ENCODE measurements at places on chromosomes 1 and 21. TPM values are rescaled to one million over a fixed set of nuclear protein-coding genes. Genes with fewer than 3 reads are reported as not detected.
A peak's percentile ranks its signal among the peaks of the same experiment; 100 is the strongest.

GRCh38 chr1:5727871-5728643, 264.2 kb downstream of the NPHP4 start:
- DNase-seq: no peak

DNA sequence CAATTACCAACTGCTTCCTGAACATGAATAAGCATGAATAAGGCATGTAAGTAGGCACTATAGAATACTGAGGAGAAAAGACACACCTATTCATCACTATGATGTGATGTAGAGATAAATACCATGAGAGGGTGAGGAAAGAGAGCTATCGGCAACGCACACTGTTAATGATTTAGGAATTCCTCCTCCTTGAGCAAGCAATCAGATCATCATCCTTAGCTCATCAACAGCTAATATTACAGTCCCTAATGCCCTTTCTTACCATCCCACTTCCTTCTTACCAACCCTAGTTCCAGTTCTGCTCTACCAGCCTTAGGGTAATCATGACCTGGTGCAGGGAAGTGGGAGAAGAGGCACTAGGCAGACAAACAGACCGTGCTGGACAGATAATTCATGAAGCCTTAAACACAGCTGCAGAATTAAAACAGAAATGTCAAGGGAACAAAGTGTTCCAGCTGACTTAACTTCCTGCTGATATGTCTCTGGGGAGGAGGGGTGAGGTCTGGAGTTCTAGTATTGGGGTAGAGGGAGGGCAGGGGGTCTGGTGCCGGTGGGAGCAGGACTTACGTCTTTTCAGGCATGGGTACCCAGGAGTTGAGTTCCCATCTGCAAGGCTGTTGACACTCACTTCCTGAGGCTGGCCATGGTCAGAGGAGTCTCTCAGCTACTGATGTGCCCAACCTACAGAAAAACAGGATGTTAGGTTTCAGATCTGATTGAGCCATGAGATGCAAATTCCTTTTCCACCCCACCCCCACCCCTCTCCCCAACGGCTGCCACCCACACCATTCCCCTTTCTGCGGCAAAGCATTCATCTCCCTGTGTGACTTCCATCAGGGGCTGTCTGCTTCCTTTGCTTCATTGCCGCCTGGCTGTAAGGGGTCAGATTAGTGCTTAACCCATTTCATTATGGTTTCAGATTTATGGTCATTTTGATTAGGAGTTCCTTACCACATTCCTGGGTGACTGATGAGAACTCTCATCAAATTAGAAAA, 12.6 kb upstream of the RCSD1 start:
- DNase-seq: peak; percentile 94

- DNase-seq: no peak
Observed at GRCh38 chr1:112589766-112590165, 29.2 kb downstream of the ST7L start.

DNA sequence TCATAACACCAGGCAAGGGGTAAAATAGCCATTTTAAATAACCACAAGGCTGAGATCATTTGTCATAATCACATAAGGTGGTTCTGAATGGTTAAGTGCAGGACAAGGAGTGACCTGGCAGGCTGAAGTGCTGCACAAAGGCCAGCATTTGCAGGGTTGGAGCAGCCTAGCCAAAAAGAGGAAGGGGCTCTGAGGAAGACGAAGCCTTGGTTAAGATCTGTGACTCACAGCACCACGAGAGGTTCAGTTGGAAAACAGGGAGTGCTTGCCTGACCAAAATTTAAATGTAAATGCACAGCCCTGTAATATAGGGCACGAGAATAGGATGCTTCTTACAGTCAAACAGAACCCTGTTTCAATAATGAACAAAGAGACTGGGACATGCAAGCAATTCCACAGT, 12.1 kb downstream of the ATP5PF start:
- no peak for DNase-seq

- no peak for DNase-seq
Observed at GRCh38 chr1:211548321-211549091, 30.5 kb downstream of the SLC30A1 start.

DNA sequence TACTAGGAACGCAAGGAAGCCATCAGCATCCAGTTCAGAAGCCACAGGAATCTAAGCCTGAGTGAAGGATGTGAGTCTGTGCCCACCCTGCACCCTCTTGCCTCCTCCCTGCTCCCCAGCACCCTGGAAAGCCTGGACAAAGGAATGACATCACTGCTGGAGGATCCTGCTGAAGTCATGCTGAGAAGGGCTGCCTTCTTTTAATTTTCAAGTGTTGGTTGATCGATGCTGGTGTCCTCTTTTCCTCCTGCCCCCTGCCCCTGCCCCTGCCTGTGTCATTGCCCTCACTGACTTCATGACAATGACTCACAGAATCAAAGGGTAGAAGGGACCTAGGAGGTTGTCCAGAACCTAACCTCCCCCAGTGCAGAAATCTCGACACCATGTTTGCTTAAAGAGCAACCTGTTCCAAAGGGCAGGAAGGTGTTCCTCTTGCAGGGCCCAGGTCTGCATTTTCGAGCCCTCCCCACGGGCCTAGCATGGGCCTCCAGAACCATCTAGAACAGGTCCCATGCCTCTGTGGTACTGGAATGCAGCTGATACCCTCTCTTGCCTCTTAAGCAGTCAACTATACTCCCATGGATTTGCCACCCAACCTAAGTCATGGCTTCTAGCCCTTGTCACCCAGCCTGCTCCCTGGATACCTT, 9.6 kb downstream of the DHRS3 start:
- no peak for DNase-seq

GRCh38 chr1:206672844-206673758, 11.6 kb upstream of the MAPKAPK2 start:
- peak; percentile 66 for DNase-seq

DNA sequence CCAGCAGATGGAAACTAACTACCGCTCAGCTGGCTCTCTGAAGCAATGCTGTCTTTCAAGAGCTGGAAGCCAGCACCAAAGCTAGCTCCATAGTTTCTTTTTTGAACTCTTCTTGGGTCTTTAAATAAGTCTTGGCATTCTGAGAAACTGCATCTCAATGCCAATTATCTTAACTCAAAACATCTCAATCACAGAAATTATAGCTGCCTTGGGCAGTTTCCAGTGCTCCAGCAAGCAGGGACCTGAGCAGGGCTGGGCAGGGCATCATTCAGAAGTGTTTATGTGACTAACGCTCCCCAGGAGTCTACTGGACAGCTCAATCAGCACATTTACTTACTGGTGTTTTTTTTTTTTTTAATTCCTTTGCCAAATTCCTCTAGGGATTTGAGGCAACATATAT, 18.3 kb upstream of the PADI4 start:
- DNase-seq: no peak

DNA sequence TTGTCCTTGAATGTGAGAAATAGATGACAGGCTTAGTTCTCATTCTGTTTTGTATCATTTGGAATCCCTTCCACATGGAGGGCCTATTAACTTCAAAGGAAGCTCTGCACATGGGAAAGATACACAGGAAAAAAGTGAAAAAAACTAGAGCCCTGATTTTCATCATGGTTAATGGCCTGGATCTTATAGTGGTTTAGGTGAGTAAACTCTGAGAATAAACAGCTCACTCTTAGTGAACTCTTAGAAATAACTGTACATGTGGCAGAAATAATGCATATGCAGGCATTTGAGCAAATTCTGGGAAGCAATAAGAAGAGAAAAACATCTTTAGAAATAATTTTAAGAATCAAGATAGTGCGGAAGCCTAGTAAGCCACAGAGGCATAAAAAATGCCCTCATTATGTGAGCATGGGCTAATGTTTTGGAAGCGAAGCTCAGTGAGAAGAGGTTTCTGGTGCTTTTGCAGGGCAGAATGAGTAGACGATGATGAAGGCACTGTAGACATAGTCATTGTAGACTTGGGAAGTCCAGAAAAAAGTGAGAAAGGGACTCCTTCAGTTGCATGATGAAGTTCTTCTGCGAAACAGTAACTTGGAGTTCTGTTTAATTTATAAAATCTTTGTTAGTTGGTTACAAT, 279.9 kb downstream of the DNM3 start:
- DNase-seq: no peak

DNA sequence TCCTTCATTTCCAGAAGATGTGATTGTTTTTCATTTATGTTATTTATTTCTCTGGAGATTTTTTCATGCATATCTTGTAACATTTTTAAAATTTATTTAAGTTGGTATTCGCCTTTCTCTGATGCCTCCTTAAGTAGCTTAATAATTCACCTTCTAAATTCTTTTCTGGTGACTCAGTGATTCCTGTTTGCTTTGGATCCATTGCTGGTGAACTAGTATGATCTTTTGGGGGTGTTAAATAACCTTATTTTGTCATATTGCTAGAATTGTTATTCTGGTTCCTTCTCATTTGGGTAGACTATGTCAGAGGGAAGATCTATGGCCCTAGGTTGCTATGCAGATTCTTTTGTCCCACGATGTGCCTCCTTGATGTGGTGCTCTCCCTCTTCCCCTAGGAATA, 1347.2 kb upstream of the B3GALT2 start:
- DNase-seq: no peak

GRCh38 chr1:71304125-71304524, 223.3 kb upstream of the ZRANB2 start:
- DNase-seq: no peak

DNA sequence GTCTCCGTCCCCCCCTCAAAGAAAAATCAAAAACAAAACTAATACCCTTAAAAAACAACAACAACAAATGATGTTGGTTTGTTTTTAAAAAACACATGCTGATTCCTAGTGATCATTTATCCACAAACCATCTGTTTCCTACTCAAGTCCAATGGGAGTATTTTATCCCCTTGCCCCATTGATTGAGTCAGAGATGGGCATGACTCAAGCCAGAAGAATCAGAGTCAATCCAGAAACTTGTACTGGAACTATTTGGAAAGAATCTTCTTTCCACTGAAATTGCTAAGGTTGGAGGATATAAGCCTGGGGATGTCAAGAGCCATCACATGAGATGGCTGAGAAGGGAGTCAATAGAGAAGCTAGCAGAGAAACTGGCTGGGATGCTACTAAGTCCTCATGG, 176.4 kb downstream of the MIS18A start:
- DNase-seq: no peak

- no peak for DNase-seq
Observed at GRCh38 chr1:236774926-236775325, 20.2 kb upstream of the MTR start.

GRCh38 chr1:40630488-40631223, 34.8 kb downstream of the RIMS3 start:
- DNase-seq: peak; percentile 83

- DNase-seq: no peak
Observed at GRCh38 chr1:6392809-6393399, 663 bp downstream of the ACOT7 start.

- no peak for DNase-seq
Observed at GRCh38 chr1:197744979-197745378, 30.3 kb downstream of the DENND1B start.

DNA sequence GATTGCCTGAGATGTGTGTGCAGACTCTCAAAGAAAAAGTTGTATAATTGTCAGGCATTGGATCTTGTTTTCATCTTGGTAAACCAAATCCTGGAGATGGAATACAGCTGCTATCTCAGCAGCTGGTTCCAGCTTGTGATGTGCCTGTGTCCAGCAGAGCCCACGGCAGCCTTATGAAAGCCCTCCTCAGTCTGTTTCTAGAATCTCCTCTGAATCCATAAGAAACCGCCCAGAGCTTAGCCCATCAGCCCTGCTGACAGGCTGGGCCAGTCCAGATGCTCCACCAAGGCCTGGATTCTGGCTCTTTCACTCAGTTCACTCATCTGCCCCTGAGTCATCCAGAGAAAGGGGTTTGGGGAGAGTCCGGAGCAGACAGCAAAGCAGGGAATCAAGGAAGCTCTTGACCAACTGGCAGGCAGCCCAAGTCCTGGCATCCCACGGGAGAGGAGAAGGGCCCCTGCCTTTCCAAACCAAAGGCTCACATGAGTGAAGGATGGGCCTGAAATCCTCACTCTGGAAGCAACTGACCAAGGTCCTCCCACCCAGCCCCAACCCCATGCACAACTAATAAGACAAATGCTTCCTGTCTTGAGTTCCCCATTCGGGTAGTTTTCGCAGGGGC, 45.7 kb downstream of the NAV1 start:
- no peak for DNase-seq

- peak; percentile 82 for DNase-seq
Observed at GRCh38 chr1:155078469-155079209, at the start of gene EFNA3. EFNA3 (plus strand) TSS chr1:155078837; CDS start chr1:155078942, 105 bp downstream.

- no peak for DNase-seq
Observed at GRCh38 chr1:10236405-10237156, 26.2 kb downstream of the KIF1B start.

Gene UMODL1
- total RNA-seq: 2.5 TPM

Gene CFHR1
- total RNA-seq: not detected

Gene GJA5
- total RNA-seq: not detected

Gene FAM72D
- total RNA-seq: 9.5 TPM

Gene NTRK1
- not detected for total RNA-seq

Gene PM20D1
- total RNA-seq: not detected

Gene GBP5
- not detected for total RNA-seq

Gene MMP23B
- total RNA-seq: 1.3 TPM

Gene HCRTR1
- total RNA-seq: not detected
